D721Med (cell line): ENCODE measurements at places on chromosomes 3 and 15.

- no peak for DNase-seq
These were observed 14.8 kb downstream of the VILL start for GRCh38 chr3:38005076-38006020.

DNA sequence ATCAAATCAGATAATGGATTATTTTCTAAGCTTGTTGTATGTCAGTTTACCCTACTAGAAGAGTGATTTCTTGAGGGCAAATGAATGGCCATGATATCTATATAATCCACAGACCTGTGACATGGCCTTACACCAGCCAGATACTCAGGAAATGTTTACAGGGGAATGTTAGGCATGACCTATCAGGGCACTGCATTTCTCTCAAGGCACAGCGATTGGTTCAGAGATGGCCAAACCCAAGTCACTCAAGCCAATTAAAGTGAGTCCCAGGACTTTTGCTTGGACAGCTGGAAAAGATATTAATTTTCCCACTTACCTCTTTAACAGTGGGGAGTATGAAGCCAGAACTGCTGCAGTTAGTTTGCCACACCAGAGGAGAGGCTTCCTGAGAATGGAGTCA, 28.7 kb upstream of the GATA2 start:
- DNase-seq = no peak

- no peak for DNase-seq
These were observed 234.1 kb downstream of the RORA start for GRCh38 chr15:60994963-60995475.

- no peak for DNase-seq
These were observed 14.2 kb upstream of the ULK3 start for GRCh38 chr15:74857082-74857655.

GRCh38 chr3:128532012-128532983, 39.3 kb upstream of the GATA2 start:
- DNase-seq = no peak

- DNase-seq = no peak
These were observed 107.5 kb downstream of the SLC49A4 start for GRCh38 chr3:122902326-122902725.

GRCh38 chr3:155101398-155101797, 21.3 kb downstream of the MME start:
- DNase-seq = no peak

DNA sequence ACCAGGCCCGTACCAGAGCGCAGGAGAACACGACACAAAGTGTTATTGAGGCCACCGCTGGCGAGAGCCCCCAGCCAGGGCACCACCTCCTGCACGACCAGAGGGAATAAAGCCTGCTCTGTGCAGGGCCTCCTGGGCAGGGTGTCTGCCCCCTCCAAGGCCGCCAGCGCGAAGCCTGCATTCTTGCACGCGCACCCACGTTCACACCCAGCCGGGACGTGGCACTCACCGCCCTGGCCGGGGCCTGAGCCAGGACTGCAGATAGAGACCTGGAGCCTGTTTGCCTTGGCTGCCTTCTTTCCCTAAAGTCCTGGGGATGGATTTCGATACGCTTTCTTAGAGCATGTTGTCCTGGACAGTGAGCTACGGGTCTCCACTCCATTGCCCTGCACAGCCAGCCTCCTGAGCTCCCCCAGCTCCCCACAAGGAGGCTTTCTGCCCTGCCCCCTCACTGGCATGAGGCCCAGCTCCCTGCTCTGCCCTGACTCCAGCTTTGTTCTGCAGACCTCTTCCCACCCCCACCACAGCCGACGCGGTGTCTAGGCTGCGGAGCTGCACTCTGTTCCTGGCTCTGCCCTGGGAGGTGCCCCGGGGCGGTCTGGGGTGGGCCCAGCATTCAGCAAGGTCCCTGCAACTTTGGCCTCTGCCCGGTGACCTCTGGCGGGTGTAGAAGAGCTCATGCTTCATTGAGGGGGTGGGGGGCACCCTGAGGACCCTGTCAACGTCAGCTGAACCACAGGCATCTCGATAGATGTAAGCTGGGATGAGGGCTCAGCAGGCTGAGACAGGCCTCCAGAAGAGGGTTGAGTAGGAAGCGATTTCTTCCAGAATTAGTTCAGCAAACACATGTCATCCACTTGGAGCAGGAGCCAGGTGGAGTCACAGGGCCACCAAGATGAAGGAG, 145.0 kb downstream of the LRRK1 start:
- no peak for DNase-seq

GRCh38 chr3:141280690-141281089, 49.1 kb downstream of the PXYLP1 start:
- DNase-seq = no peak

- DNase-seq = no peak
These were observed 104.3 kb upstream of the MRPS22 start for GRCh38 chr3:139239550-139239949.

- no peak for DNase-seq
These were observed 75.9 kb upstream of the ALDH1L1 start for GRCh38 chr3:126256251-126256650.

GRCh38 chr15:43410572-43411214, 39.8 kb downstream of the TUBGCP4 start:
- no peak for DNase-seq

GRCh38 chr3:179398574-179399231, 51.2 kb downstream of the MFN1 start:
- no peak for DNase-seq

GRCh38 chr15:78930577-78931388, 14.1 kb downstream of the CTSH start:
- DNase-seq = no peak

- DNase-seq = no peak
These were observed 22.4 kb downstream of the LRRC58 start for GRCh38 chr3:120326784-120327183.

DNA sequence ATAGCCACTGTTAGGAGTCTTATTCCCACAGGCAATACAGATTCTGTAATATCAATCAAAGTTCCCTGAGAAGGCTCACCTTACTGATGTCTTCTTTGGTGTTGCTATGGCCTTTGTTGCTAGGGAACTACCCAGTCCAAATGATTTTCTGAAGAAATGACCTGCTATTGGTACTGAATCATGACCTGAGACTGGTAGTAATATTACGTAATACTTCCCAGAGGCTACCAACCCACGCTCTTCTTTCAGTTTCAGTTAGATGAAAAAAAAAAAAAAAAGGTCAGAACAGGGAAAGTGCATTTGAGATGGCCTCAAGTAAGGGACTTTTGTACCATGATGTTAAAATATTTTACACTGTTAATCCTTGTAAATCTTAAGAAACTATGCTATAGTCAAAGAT, 1092.5 kb upstream of the EPHA6 start:
- no peak for DNase-seq

DNA sequence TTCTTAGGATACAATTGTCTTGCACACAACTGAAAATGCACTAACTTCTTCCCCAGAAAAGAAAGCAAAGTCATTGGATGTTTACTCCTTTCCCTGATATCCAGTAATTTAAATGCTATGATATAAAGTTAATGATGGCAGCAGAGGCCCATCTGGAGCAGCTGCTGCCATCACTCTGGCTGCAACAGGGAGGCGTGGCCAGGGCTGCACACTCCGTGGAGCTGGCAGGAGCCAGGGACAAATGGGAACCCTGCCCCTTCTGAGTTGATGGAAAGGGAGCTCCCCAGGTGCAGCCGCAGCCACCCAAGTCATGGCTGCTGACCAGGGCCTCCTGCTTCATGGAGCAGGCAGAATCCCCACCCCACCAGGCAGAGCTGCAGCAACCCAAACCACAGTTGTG, 72.6 kb upstream of the ALDH1A3 start:
- DNase-seq = no peak

DNA sequence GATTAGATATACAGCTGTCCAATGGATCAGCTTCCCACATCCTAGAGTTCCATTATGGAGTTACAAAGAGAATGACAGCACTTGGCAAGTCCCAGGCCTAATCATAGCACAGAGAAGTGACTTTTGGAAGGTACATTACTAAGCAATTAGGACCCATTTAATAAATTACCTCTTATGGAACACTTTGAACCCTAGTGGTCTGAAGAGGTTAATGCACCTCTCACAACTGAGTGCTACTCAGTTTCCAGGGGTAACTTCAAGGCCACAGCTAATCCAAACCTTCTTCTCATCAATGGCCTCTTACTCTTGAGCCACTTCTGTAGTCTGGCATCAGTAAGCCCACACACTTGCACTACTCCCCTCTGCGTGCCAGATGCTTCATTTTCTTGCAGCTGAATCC, 34.9 kb upstream of the MEIS2 start:
- no peak for DNase-seq
